ENCODE measurements at places on chromosomes 7 and 10. TPM values are rescaled to one million over a fixed set of nuclear protein-coding genes. Genes with fewer than 3 reads are reported as not detected.

Gene EIF5AL1
- total RNA-seq, result 0.17 TPM

Gene CTNNA3
- total RNA-seq, result 4.0 TPM

Gene COL26A1
- total RNA-seq, result 70.9 TPM

DNA sequence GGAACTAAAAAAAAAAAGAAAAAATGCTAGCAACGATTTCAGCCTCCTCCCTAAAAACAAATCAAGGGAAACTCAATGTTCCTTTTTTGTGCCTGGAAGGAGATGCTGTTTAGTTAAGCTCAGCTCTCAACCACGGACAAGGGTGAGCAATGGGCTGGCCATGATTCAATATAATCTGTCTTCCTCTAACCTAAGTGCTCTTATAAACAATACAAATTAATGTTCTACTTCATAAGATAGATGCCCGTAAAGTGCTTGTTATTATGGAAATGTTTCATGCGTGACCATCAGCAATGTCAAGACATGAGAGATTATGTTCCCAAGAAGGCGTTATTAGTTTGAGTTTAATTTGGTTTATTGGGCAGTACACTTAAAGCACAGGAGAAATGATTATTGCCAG, 320.3 kb downstream of the SFMBT2 start:
- DNase-seq, result no peak

GRCh38 chr10:33333260-33334101, 986 bp downstream of the NRP1 start:
- DNase-seq, result no peak

All from WTC11 (cell line).